ENCODE measurements at places on chromosomes 5 and 9.

GRCh38 chr9:7293091-7293490 lies 506.5 kb downstream of the DMAC1 start:
- no peak for DNase-seq

- DNase-seq: no peak
Observed at GRCh38 chr5:1736889-1737711, 62.5 kb downstream of the MRPL36 start.

DNA sequence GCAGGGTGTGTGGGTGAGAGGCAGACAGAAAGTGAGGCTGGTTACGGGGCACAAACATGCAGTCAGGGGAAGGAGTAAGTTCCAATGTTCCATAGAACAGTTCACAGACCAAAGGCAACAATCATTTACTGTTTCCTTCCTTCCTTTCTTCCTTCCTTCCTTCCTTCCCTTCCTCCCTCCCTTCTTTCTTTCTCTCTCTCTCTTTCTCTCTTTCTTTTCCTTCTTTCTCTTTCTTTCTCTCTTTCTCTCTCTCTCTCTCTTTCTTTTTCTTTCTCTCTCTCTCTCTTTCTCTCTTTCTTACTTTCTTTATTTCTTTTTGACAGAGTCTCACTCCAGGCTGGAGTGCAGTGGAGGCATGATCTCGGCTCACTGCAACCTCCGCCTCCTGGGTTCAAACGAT lies 125.8 kb upstream of the LPCAT1 start:
- DNase-seq: no peak

- no peak for DNase-seq
Observed at GRCh38 chr9:136493567-136493971, 10.7 kb upstream of the SEC16A start.

DNA sequence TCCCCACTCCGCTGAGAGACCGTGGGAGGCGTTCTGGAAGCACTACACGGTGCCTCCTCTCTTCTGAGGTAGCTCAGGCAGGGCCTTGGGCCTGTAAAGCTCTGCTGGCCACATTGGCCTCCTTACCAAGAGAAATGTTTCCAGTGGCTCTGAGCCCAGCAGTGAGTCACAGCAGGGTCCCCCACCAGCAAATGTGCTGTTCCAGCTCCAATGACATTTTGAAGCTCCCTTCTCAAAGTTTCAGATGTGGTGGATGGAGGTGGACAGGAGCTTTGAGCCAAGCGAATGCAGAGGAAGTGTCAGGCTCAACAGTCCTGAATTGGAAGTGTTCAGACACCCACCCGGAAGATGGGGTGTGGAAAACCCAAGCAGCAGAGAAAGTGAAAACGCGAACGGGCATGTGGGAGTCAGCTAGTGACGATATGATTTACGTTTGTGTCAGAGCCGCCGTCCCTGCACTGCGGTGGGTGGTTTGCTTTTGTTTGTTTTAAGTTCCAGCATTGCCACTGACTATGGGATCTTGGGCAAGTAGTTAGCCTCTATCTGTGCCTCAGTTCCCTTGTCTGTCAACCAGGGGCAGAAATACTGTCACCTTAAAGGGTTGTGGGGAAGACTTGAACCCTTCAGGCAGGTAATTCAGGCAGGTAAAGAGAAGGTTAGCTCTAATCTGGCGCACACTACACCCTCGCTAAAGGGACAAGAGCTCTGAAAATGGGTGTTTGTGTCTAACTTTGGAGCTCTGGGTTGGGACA lies 38.2 kb downstream of the C5orf15 start:
- peak; percentile 58 for DNase-seq

DNA sequence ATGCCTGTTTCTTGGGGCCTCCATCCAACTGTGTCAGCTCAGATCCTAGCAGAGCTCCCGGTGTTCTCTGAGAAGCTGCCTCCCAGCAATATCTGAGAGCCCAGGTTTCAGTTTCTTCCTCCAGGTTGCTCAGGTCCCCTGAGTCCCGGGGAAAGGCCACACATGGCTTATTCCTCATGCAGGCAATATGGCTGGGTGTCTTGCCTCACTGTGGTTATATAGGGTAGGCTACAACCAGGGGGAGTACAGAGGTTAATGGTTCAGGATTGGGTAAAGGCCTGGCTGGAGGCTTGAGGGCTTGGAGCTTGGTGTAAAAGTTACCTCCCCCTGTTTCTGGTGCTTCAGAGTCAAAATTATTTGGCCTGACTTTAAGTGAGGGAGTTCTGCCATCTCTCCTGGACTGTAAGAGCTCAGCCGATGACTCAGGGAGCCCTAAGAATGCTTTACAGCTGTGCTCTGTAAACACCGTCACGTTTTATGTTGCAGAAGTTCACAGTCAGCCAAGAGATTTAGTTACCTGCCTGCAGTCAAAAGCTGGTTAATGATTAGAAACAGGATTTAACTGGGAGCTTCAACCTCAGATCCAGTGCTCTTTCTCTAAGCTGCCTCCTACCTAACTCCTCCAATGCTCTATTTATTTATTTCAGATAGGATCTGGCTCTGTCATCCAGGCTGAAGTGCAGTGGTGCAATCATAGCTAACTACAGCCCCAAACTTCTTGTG lies 24.3 kb upstream of the UBAP2 start:
- DNase-seq: no peak

GRCh38 chr9:88198341-88198807 lies 60.1 kb upstream of the SPATA31C2 start:
- DNase-seq: no peak

DNA sequence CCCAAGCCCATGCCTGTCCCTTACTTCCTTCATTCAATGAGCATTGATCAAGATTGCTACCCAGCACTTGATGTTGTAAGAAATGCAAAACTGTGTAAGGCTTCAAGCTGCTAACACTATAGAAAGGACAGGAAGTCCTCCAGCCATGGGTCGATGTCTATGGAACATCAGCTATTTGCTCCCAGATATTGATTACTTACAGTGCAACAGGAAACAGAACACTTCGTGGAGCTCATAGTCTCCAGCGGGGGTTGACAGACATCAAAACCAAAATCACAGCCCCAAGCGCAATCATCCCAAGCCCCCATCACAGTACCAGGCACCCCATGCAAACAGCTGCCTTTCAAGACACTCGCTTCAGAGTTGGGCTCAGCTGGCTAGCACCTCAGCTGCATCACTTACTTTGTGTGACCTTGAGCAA lies 26.8 kb upstream of the DUSP1 start:
- no peak for DNase-seq

DNA sequence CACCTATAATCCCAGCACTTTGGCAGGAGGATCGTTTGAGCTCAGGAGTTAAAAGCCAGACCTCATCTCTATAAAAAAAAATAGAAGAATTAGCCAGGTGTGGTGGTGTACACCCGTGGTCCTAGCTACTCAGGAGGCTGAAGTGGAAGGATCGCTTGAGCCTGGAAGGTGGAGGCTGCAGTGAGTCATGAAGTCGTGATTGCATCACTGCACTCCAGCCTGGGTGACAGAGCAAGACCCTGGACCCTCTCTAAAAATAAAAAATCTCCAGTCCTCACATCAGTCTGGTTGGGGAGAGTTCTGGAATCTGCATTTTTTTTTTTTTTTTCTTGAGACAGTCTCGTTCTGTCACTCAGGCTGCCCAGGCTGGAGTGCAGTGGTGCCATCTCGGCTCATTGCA lies 9.3 kb downstream of the FPGS start:
- DNase-seq: no peak

- no peak for DNase-seq
Observed at GRCh38 chr5:120510994-120511686, 47.0 kb downstream of the PRR16 start.

- DNase-seq: no peak
Observed at GRCh38 chr5:54634089-54634488, 116.5 kb downstream of the SNX18 start.

DNA sequence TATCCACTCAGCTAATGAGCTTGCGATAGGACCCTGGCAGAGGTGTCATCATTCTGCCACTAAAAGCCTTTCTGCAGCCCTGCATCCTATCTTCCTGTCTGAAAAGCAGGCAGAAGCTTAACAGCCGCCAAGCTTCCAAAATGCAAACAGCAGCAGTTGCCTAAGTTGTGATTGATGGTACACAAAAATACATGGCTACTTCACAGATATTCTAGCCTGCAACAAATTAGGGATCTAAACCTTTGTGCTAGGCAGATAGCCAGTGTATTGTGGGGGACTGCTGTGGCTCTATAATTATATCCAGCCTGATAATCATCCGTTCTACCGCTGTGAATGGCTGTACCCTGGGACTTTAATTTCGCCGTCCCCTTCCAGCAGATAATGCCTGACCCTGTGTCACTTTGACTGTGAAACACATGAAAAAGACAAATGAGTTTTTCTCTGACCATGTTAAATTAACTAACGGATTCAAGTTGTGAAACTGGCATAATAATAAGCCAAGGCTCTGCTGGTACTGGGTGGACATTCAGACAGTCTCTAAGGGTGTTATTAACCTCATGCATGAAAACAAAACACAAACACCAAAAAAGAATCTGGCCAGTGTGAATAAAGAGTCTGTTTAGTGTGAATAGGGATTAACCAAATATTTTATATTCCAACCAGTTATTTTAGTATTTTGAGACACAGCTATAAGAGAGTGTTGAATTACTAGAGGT lies 45.9 kb downstream of the SEMA6A start:
- no peak for DNase-seq

GRCh38 chr5:36311956-36312355 lies 10.3 kb upstream of the RANBP3L start:
- no peak for DNase-seq

- DNase-seq: no peak
Observed at GRCh38 chr5:156004754-156005153, 322.2 kb upstream of the SGCD start.

- no peak for DNase-seq
Observed at GRCh38 chr9:17775656-17776055, 196.8 kb downstream of the SH3GL2 start.

Measured in activated CD4-positive, alpha-beta T cell treated with anti-CD3 and anti-CD28 coated beads for 24 hours (primary cell).